Right ventricle myocardium superior (tissue), 1 donor: ENCODE measurements at places on chromosomes 7 and 10. TPM values are rescaled to one million over a fixed set of nuclear protein-coding genes. Genes with fewer than 3 reads are reported as not detected.

GRCh38 chr7:71752171-71752935 lies 620.4 kb downstream of the GALNT17 start:
- DNase-seq: peak; percentile 63

- no peak for DNase-seq
Measured at GRCh38 chr10:110311357-110311949, 6.7 kb upstream of the SMNDC1 start.

- DNase-seq: no peak
Measured at GRCh38 chr7:49875336-49875735, 101.9 kb downstream of the VWC2 start.

Gene SOSTDC1
- 0.67 TPM for total RNA-seq

Gene ACSM6
- total RNA-seq: not detected

Gene NUTM2A
- total RNA-seq: 1.9 TPM
